Neural progenitor cell (in vitro differentiated cells): ENCODE measurements at places on chromosomes 3 and 15. TPM values are rescaled to one million over a fixed set of nuclear protein-coding genes. Genes with fewer than 3 reads are reported as not detected.

GRCh38 chr3:69941037-69941436, 58.5 kb upstream of the SAMMSON start:
- no peak for DNase-seq

LMLN gene
- total RNA-seq: 7.4 and 11.2 TPM in 2 replicates

GRCh38 chr15:63283126-63283525, 5.7 kb downstream of the APH1B start:
- DNase-seq: no peak

DNA sequence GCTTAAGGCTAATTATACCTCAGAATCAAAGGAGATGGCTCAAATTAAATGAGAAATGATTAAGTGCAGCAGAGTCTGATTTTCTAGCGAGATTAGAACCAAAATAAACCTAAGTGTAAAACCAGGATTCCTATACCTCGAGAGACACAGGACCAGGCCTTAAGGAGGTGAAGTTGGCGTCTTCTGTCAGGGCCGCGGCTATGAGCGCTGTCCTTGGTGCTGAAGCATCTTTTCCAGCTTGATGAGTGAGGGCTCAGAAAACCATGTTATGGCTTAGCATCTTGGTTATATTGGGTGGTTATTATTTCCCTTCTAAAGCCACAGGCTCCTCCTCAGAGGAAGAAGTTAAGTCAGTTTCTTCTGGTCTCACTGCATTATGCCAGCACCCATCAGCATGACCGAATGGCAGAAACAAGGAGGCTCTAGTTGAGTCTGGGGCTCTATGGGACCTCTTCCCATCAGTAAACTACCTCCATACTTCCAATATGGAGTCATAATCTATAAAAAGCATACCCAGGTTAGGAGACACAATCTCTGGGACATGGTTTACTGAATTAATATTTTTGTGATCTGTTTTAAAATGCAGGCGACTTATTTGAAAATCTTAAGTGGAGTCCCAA, 120.1 kb upstream of the NMNAT3 start:
- peak; percentile 76 for DNase-seq

DNA sequence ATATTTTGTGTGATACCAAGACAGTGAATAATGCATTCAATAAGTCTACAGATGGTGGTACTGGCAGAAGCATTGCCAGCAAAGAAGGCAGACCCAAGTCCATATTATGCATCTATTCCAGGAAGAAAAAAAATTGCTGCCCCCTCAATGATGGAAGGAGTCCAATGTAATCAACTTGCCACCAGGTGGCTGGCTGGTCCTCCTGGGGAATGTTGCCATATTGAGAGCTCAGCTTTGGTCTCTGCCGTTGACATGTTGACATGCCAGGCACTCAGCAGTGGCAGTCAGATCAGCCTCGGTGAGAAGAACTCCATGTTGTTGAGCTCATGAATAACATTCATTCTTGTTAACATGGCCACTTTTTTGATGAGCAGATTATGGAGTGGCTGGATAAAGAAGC, 298.5 kb downstream of the IGSF11 start:
- no peak for DNase-seq

DNA sequence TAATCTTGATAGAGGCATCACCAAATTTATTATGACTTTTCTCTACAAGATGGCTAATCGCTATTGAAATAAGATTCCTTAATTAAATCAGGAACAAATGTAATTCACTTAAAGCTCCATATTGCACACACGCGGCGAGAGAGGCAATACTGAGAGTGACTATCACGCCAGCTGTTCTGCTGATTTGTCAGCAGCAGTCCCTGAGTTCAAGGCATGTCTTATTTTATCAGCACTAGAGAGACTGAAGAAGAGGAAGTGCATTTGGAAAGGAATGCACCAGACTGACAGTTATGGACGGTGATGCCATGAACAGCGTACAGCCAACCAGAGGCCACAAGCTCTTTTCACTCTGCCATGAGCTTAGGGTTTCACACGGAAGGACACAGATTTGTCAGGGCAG, 83.6 kb upstream of the SLCO3A1 start:
- no peak for DNase-seq

DNA sequence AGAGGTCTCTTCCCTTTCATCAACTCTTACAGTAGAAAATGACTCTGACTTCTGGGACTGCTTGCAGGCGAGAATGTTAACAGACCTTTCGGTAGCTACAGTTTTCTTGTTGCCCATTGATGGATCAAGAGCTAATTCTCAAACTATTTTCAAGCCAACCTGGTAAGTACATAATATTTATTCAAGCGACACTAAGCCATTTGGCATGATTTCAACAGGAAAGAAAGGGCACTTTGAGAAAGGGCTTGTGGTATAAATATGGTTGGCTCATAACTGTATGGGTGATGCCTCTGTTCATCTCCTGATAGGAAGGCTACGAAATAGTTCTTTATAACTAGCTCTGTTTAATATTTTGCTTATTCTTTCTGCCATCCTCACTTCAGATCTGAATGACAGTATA, 196.2 kb upstream of the CNTN4 start:
- no peak for DNase-seq

POC1A gene
- total RNA-seq: 10.3 and 18.7 TPM in 2 replicates

GRCh38 chr3:98982351-98982750, 80.9 kb upstream of the DCBLD2 start:
- DNase-seq: peak; percentile 26

GRCh38 chr3:112643621-112644240, 2.8 kb upstream of the CCDC80 start:
- no peak for DNase-seq

- no peak for DNase-seq
Measured at GRCh38 chr15:101387574-101387973, 92.5 kb upstream of the SNRPA1 start.

GRCh38 chr3:49529567-49529966, 24.7 kb upstream of the BSN start:
- no peak for DNase-seq

DNA sequence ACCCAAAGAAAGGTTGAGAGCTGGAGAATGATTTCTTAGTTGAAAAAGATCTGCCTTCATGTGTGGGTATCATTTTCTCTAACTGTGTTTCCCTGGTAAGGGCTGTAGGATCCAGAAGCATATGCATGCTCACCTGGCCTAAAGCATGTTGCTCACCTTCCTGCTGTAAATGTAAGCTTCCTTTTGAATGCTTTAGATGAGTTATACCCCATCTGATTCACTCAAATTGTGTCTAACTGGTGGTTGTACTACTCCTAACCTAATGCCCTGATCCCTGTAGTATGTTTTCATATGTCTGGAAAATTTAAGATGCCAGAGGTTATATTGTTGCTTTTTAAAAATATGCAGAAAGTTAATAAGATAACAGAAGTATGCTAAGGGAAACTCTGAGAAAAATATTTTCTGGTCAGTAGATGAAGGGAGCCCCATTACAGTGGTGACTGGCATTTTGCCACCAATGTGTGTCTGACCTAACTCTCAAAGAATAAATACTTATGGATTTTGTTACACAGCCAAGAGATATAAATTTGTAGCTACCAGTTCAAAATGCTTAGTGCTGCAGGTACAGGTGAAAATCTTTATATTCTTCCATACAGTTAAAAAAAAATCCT, 7.7 kb downstream of the FILIP1L start:
- no peak for DNase-seq

DNA sequence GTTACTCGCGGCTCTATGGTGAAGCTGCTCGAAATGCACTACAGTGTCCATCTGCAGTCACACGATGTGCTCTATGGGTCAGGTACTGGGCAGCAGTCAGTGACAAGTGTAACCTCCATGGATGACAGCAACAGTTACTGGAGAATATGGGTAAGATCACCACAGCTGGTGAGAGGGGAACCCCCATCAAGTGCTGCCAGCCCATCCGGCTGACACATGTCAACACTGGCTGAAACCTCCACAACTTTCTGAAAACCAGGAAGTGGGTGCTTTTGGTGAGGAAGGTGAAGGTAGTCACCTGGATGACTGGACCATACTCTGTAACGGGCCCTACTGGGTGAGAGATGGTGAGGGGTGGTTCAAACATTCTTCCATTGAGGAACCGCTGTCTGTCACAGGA, 87.4 kb upstream of the C15orf39 start:
- DNase-seq: no peak

DNA sequence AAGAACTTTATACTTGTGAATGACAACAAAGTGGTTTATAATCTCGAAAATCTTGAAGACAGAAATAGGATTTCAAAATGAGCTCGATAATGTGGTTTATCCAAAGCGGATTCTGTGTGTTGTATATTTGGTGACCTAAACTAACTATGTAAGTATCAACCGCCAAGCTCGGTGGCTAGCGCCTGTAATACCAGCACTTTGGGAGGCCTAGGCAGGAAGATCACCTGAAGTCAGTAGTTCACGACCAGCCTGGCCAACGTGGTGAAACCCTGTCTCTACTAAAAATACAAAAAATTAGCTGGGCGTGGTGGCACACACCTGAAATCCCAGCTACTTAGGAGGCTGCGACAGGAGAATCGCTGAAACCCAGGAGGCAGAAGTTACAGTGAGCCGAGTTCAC, 2.2 kb downstream of the ATP13A3 start:
- DNase-seq: no peak

DNA sequence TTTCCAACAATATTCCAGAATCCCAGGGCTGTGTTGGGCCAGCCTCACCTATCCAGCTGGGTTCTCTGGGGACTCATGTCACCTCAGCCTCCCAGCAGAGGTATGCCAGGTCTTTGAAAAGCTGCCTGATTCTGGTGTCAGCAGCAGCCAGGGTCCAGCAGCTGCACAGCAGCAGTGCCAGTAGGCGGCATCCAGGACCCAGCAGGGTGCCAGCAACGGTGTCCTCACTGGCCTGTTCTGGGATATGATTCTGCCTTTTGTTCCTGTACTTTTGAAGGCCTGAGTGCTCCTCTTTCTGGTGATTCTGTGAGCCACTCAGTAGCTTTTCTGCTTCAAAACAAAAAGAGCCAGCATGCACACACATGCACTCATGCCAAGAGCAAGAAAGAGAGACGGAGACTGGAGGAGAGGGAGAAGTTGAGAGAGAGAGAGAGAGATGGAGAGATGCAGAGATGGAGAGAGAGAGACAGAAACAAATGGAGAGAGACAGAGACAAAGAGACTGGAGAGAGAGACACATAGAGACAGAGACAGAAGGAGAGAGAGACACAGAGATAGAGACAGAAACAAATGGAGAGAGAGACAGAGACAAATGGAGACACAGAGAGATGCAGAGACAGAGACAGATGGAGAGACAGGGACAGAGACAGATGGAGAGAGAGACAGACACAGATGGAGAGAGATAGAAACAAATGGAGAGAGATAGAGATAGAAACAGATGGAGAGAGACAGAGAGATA, 205.7 kb downstream of the UACA start:
- no peak for DNase-seq

- no peak for DNase-seq
Measured at GRCh38 chr15:74605795-74606150, 9.9 kb upstream of the CLK3 start.
